ENCODE measurements at places on chromosomes 5 and 9.

DNA sequence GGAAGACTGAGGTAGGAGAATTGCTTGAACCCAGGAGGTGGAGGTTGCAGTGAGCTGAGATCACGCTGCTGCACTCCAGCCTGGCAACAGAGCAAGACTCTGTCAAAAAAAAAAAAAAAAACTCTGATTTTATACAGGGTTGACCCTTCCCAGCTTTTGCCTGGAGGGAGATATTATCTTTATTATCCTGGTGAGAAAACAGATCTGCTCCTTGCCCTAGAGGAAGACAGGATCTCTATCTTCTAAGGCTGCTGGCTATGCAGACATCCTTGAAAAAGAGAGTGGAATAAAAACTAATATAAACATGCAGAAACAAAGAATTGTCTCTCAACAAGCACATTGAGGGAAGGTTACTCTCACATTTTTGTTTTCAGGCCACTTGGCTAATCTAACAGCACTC is 1503.4 kb upstream of the WWC1 start:
- DNase-seq: no peak

DNA sequence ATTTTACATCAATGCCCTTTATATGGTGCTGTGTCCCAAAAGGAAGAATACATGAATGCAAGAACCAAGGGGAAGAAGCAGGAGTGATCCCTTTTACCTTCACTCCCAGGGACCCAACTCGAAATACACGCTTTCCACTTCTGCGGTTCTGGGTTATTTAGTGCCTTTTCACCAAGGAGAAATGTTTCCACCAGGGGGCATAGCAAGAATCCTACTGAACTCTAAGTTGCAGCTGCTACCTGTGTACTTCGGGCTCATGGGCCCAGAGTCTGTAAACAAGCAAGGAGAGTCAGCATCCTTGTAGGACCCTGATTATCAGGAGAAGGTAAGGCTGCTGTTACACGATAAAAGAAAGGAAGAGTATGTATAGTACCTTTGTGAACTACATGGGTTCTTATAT is 45.7 kb downstream of the DPYSL3 start:
- peak; percentile 56 for DNase-seq

GRCh38 chr5:38414348-38414747 is 142.1 kb downstream of the LIFR start:
- peak; percentile 63 for DNase-seq

DNA sequence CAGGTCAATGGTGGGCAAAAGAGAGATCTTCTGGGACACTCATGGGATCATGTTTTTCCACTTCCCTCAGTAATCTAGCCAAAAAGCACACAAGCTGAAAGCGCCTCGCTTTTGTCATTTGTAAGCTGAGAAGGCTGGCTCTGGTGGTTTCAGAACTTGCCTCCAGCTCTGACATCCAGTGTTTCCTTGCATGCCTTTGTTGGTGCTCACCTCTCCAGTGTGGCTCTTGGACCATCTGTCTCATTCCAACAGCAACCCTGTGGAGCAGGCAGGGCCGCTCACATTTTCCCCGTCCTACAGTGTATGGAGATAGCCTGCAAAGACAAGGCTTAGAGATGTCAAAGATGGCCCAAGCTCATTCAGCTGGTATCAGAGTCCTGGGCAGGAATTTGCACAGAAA is 160.8 kb upstream of the KLF4 start:
- peak; percentile 93 for DNase-seq

- peak; percentile 3 for DNase-seq
These were observed 366 bp downstream of the EPB41L4A start for GRCh38 chr5:112418659-112419163.

GRCh38 chr5:151079838-151080612 is 809 bp downstream of the TNIP1 start:
- no peak for DNase-seq

GRCh38 chr5:132055808-132056609 is 4.4 kb upstream of the IL3 start:
- DNase-seq: no peak

DNA sequence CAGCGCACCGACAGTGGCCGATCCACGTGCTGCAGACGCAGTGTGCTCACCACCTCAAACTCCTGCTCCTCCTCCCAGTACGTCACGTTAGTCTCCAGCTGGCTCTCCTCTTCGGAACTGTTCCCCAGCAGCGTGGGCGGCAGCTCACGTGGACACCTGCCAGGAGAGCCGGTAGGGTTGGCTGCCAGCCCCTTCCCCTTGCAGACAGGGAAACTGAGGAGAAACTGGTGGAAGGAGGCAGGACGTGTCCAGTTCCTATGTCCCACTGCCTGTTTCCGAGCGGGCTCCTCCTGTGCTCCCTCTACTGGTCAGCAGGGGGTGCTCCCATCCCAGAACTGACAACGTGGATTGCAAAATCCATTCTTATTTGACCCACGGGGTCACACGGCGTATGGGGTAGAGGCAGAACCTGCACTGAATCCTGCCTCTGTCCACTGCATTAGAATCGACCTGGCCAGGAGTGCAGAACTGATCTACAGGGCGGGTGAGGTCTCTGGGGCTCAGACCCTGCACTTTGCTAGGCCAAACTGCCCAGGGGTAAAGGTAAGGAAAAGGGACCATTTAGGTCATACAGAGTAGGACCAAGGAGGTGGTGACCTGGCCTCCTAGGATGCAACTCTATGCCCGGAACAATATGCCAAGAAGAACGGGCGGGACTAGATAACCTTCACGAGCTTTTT is 25.7 kb downstream of the PDGFRB start:
- DNase-seq: peak; percentile 72

DNA sequence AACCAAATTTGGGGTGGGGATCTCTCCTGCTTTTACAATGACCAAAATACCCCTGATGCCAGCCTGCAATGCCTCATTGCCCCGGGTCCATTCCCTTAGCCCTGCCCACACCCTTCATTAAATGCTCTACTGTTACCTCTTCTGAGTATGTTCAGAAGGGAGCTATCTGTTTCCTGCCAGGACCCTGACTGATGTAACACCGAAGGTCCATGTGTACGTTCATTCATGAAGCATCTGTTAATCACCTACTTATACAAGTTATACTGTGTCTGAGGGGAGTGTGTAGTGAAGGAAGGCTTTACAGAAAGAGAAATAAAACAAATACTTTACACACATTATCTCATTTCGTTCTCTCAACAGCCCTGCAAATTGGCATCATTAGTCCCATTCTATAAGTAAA is 51.9 kb downstream of the ASTN2 start:
- DNase-seq: no peak

GRCh38 chr5:101966476-101966875 is 329.6 kb downstream of the SLCO4C1 start:
- no peak for DNase-seq

Measured in myocyte (in vitro differentiated cells).